Adrenal gland (tissue), 19 donors: ENCODE measurements at places on chromosomes 12 and 14. TPM values are rescaled to one million over a fixed set of nuclear protein-coding genes. Genes with fewer than 3 reads are reported as not detected.

The STXBP6 gene
- 0.74 TPM for total RNA-seq

The SERPINA12 gene
- not detected for total RNA-seq

The NYNRIN gene
- 11.0 TPM for total RNA-seq

The GLI1 gene
- total RNA-seq = 0.30 TPM

DNA sequence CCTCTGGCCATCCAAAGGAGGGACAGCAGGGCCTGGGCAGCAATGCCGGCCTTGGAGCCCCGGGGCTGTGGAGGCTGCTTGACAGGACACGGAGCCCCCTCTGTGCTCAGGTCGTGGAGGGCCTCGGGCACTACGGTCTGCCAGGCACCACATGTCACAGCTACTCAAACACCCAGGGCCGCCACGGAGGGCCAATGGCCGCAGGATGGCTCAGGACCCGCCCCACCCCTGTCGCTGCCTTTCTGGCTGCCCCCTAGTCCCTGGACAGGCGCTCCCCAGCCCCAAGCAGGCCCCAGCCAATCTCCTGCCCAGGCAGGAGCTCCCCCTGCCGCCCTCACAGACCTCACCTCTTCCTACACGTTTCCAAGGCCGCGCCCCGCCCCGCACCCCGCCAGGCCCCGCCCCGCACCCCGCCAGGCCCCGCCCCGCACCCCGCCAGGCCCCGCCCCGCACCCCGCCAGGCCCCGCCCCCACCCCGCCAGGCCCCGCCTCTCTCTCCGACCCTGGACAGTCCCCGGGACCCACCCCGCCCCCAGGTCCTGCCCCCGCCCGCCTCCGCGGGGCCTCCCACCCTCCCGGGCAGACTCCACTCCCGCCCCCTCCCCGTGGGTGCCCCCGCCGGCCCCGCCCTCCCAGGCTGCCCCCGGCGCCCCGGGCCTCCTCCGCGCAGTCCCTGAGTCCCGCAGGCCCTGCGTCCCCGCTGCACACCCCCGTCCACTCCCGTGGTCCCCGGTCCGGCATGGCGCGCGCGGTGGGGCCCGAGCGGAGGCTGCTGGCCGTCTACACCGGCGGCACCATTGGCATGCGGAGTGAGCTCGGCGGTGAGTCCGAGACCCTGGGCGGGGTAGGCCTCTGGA is at the start of gene ASPG:
Gene ASPG (plus strand): TSS at position 669 of the 857 bp plus-strand sequence. CDS start 71 bp downstream, at position 740.
- H3K4me3 ChIP-seq = peak within 1 kb of the TSS; percentile 75
- peak; percentile 57 for DNase-seq
- no peak within 1 kb of the TSS for H3K27ac ChIP-seq
- peaks cover 5% of the 10 kb centered on the region for H3K4me1 ChIP-seq
- no peaks in the 10 kb centered on the region for H3K36me3 ChIP-seq
- no peaks in the 10 kb centered on the region for H3K27me3 ChIP-seq
